Glutamatergic neuron (in vitro differentiated cells): ENCODE measurements at places on chromosomes 3 and 15. TPM values are rescaled to one million over a fixed set of nuclear protein-coding genes. Genes with fewer than 3 reads are reported as not detected.

GRCh38 chr3:15794842-15795650 is 2.7 kb downstream of the ANKRD28 start:
- no peak for DNase-seq

- no peak for DNase-seq
Observed at GRCh38 chr3:184666442-184666841, 45.4 kb downstream of the MAGEF1 start.

Gene ATP13A5
- total RNA-seq = not detected

Gene SLC28A2
- not detected for total RNA-seq
